ENCODE measurements at places on chromosomes 3 and 15.

DNA sequence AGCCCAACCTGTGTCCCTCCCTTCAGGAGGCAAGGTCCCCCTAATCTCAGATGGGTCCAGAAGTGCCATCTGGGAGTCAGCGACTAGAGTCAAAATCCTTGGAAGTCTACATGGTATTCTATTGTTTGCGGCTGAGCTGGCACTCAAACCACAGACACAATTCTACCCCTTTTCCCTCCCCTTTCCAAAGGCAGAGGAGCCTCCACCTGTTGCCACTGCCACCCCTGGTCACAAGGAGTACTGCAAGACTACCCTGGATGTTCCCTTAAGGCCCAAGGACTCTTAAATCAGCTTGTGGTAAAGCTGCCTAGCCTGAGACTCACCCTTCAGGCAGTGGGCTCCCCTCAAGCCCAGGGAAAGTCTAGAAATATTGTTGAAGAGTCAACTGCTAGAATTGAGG lies 4.3 kb upstream of the OR5H6 start:
- DNase-seq: no peak

DNA sequence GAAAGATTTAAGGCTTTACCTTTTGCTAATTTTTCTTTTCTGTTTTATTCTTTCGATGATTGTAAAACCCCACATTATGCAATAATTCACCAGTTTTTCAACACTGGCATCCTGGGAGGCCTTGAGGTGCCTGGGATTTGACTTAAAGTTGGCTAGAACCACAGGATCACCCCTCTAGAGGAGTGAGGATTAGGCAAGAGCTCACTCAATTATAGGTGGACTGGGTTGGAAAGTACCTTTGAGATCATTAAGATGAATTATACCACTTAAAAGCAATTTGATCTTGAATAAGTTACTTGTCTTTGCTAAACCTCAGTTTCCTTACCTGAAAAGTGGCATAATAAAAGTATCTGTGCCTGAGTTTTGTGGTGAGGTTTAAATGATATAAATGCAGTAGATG lies 212.8 kb upstream of the TPRG1 start:
- DNase-seq: no peak

- no peak for DNase-seq
These were observed 76.2 kb downstream of the TGFBR2 start for GRCh38 chr3:30682434-30683155.

DNA sequence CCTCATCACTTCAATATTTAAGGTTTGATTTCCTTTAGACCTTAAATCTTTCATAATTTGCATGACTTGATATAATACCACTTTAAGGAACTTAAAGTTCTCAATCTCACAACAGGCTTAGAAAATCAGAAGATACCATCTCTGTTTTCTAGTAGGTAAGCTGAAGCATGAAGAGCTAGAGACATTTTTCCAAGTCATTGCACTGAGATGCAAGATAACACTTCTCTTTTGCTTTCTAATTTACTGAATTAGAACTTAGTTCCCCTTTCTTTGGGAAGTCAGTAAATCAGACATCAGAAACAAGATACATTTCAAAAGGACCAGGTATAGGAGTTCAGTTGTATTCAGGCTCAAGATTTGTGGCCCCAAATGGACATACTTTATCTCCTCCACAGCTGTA lies 79.7 kb downstream of the DZIP3 start:
- no peak for DNase-seq

- DNase-seq: no peak
These were observed 47.1 kb upstream of the CADPS start for GRCh38 chr3:62922326-62922725.

DNA sequence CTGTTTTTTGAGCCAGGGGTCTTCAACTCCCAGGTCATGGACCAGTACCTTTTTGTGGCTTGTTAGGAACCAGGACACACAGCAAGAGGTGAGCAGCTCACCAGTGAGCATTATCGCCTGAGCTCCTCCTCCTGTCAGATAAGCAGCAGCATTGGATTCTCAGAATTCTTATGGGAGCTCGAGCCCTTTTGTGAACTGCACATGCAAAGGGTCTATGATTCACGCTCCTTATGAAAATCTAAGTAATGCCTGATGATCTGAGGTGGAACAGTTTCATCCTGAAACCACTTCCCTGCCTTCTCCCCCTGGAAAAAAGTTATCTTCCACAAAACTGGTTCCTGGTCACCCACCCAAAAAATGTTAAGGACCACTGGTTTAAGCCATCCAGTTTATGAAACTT lies 1047.6 kb downstream of the OTOL1 start:
- no peak for DNase-seq

DNA sequence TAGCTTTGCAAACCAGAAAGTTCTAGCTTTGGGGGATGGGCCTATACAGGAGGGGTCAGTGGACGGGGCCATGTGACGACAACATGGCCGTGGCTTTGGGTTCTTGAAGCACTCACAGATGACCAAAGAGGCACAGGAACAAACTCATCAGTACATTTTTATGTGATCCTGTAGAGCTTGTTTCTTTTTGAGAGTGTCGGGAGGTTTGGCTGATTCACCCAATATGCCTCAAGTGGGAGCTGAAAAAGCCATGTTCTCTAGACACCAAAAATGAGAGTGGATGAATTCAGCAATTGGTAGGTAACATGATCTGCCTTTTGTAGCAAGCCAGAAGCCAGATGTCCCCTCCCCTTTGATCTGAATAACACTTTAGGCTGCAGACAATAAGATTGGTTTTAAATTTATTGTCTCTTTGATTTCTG lies 30.1 kb downstream of the GREM1 start:
- DNase-seq: no peak

DNA sequence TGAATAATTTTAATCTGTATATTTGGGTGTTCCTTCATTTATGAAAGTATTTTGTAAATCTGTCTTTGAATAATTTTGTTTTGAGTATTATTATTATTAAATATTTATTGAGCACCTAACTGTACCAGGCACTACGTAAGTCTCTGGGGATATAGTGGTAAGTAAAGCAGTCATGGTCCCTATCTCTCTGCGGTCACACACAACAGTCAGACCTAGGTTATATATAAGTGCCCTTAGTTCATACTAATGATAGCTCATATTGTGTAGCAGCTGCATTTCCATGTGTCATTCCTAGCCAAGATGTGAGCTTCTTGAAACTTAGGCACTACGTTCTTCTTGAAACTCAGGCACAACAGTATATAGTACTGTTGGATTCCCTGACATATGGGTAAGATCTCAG lies 12.4 kb downstream of the NKTR start:
- DNase-seq: no peak

All from activated naive CD4-positive, alpha-beta T cell treated with Interleukin-2 at 50 U/mL for 16 hours (primary cell).